ENCODE measurements at places on chromosomes 5 and 9.
A peak's percentile ranks its signal among the peaks of the same experiment; 100 is the strongest.

- DNase-seq: no peak
Observed at GRCh38 chr5:102536323-102536928, 37.6 kb upstream of the SLCO6A1 start.

GRCh38 chr5:31966936-31967335 lies 207.2 kb downstream of the GOLPH3 start:
- no peak for DNase-seq

GRCh38 chr9:126558051-126558665 lies 55.6 kb upstream of the LMX1B start:
- peak; percentile 72 for DNase-seq

DNA sequence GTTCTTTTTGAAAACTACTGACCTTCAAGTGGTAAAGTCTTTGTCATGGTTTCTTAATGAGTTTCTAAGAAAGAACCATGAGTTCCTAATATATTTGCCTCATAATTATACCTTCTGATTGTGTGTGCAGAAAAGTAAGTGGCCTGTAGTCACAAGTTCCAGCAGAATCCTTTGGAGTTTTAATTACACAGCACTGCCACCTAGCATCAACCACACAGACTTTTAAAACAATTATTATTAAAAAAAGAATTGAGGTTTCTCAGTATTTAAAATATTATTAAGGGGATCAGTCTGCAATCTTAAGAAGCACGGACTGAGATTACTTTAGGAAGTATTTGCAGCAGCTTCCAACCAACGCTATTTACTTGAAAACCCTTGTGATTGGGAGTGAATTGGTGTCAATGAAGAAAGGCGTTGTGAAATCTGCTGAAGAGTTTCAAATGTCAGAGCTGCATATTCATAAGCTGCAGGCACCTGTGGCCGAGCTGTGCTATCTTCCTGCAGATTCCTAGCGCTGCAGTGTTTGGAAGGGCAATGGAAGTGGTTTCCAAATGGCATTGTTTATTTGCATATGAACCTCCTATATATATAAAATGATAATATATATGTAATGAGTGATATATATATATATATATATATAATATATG lies 1074.2 kb upstream of the WWC1 start:
- DNase-seq: no peak

GRCh38 chr5:169169783-169170182 lies 131.2 kb downstream of the SLIT3 start:
- no peak for DNase-seq
